Mesothelial cell of epicardium (in vitro differentiated cells): ENCODE measurements at places on chromosomes 3 and 15. TPM values are rescaled to one million over a fixed set of nuclear protein-coding genes. Genes with fewer than 3 reads are reported as not detected.

The ACSBG1 gene
- 0.57 to 1.2 TPM (median 0.73 TPM) in 3 replicates for total RNA-seq

GRCh38 chr15:69657626-69658025 lies 205.0 kb downstream of the RPLP1 start:
- no peak overlapping the region for H3K27ac ChIP-seq
- H3K27me3 ChIP-seq: peaks cover 31% of the 10 kb centered on the region

- DNase-seq: no peak
- peak overlapping the region; percentile 43 for H3K4me3 ChIP-seq
- no peaks in the 10 kb centered on the region for H3K4me1 ChIP-seq
- H3K27ac ChIP-seq: no peak overlapping the region
- no peaks in the 10 kb centered on the region for H3K27me3 ChIP-seq
Observed at GRCh38 chr3:16048435-16049318, 125.8 kb upstream of the GALNT15 start.

The BCHE gene
- 3.8 to 6.4 TPM (median 4.6 TPM) in 3 replicates for total RNA-seq

The SPATA16 gene
- total RNA-seq: not detected in 3 replicates

The STAB1 gene
- 0.29 to 0.71 TPM (median 0.66 TPM) in 3 replicates for total RNA-seq

GRCh38 chr3:79521221-79521848 lies 246.5 kb downstream of the ROBO1 start:
- no peak for DNase-seq
- H3K27me3 ChIP-seq: peaks cover 2% of the 10 kb centered on the region
- no peaks in the 10 kb centered on the region for H3K36me3 ChIP-seq
- H3K4me3 ChIP-seq: peak overlapping the region; percentile 41
- H3K4me1 ChIP-seq: peaks cover 9% of the 10 kb centered on the region
- no peak overlapping the region for H3K27ac ChIP-seq

GRCh38 chr3:98874602-98875249 lies 26.8 kb downstream of the DCBLD2 start:
- H3K36me3 ChIP-seq: peaks cover 37% of the 10 kb centered on the region
- H3K4me1 ChIP-seq: no peaks in the 10 kb centered on the region
- no peak overlapping the region for H3K4me3 ChIP-seq
- H3K27ac ChIP-seq: no peak overlapping the region
